Suppressor macrophage (primary cell): ENCODE measurements at places on chromosomes 2 and 18.

GRCh38 chr2:2806711-2807110 is 475.6 kb upstream of the MYT1L start:
- no peak for DNase-seq

DNA sequence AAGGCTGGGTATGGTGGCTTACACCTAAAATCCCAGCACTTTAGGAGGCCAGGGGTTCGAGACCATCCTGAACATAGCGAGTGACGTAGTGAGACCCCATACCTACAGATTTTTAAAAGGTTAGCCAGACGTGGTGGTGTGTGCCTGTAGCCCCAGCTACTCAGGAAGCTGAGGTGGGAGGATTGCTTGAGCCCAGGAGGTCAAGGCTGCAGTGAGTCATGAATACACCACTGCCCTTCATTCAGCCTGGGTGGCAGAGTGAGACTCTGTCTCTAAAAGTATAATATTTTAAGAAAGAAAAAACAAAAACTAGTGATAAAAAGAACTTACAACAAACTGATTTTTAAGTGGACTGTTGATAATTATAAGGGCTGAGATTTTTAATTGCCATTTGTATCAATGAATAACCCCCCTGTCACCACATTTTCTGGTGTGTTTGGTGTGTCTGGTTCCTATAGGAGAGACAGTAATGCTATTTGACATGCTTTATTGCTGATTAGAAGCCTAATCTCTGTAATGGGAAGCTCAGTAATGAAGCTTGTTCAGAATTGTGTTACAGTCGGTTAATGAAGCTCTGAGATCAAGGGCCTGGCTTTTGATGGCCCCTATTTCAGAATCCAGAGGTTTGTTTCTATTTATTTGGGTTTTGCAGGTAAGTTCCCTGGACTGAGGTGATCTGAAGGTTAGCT is 147.0 kb downstream of the NEDD4L start:
- DNase-seq = no peak

DNA sequence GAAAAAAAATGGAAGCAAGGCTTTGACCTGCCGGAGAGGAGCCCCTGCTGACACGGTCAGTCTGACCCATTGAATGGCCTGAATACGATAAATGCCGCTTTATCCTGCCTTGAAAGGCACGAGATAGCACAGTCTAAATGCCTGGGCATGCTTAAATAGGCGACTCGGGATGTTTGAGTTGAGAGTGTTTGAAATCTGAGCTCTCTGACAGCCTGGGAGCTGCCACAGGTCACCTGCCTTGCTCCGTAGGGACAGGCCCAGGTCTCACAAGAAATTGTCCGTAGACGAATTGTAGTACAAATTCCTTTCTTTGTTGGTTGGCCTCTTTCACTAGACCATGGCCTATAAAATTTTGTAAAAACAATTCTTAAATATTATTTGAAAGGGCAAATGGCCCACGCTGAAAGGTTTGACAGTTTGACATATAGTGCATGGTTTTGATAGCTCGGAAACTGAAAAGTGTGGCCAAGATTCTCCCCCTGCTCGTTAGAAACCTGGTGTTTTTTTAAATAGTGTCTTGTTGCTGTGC is 72.8 kb downstream of the MEIS1 start:
- no peak for DNase-seq

DNA sequence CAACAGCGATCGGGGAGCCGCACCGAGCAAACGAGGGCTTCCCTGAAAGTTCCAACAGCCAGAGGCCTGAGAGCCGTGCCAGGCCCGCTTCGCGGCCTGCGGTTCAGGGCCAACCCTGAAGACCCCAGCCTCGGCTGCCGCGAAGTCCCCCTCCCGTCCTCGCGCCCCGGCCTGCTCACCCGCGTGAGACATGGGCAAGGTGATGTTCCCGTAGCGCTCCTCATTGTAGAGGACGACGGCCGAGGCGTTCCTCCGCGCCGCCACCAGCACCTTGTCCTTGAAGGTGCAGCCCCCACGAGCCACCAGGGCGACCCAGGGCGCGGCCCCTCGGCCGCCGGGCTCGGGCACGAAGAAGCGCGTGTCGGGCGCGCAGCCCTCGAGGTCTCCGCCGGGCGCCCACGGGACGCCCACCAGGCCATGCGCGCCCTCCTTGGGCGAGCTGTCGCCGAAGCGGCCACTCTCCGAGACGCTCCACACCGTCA is 510 bp downstream of the RNF149 start:
- peak; percentile 60 for DNase-seq

DNA sequence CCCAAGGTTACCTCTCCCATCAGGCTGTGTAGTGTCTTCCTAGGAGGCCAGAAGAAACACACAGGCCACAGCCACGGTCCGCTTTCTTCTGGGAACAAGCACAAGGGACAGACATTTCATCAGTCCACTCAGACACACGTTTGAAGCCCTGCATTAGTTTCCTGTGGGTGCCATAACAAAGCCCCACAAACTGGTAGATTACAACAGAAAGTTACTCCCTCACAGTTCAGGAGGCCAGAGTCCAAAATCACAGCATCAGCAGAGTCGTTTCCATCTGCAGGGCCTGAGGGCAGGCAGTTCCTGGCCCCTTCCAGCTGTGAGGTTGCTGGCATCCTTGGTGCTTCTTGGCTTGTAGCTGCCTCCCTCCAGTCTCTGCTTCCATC is 8.8 kb upstream of the PRLH start:
- DNase-seq = no peak

- DNase-seq = no peak
Measured at GRCh38 chr18:42588786-42589185, 526.7 kb downstream of the RIT2 start.

DNA sequence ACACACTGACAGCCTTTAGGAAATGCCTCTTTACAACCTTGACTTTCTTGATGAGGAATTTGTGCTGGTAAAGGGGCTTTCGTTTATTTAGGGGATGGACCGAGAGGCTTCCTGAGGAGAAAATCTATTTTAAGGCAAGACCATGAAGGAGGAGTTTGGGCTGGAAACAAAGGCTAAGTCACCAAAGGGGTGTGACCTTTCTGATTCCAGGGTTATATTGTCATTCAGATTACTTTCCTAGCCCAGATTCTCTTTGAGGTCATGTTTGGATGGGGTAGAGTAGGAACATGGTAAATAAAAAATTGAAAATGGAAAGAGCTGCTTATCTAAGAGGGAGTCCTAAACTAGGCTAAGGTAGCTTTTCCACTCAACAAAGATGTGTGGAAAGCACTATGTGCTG is 77.1 kb upstream of the UGP2 start:
- DNase-seq = no peak

DNA sequence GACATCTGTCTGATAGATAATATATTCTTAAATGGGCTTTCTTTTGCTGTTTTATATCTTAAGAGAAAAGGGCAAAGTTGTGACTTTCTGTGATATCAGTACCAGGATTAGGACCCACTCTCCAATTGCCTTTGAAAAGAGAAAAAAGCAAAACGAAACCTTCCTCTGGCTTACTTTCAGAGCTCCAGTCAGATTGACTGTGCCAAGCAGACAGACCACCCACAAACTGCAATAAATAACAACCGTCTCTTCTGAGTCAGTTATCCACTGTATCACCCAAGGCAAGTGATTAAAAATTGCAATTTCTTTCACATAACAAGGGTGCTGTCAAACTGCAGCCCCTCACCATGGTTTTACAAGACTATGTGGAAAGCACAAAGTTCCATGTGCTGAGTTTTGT is 230.5 kb upstream of the SETBP1 start:
- no peak for DNase-seq

GRCh38 chr2:190254063-190254850 is 65.4 kb downstream of the HIBCH start:
- no peak for DNase-seq

DNA sequence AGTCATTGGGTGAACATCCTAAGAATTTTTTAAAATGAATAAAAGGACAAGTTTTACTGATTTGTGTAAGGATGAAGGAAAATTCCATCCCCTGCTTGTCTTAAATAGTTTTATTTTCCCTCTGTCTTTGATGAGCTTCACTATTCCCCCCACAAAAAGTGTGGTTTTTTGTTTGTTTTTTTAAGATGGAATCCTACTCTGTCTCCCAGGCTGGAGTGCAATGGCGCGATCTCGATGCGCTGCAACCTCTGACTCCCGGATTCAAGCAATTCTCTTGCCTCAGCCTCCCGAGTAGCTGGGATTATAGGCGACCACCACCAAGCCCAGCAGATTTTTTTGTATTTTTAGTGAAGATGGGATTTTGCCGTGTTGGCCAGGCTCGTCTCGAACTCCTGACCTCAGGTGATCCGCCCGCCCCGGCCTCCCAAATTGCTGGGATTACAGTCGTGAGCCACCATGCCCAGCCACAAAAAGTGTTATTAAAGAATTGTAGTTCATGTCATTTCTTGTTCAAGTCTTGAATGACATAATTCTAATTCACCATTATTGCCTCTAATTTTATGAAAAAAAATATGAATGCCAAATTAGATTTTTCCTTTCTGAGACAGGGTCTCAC is 91.7 kb downstream of the AGPS start:
- no peak for DNase-seq

DNA sequence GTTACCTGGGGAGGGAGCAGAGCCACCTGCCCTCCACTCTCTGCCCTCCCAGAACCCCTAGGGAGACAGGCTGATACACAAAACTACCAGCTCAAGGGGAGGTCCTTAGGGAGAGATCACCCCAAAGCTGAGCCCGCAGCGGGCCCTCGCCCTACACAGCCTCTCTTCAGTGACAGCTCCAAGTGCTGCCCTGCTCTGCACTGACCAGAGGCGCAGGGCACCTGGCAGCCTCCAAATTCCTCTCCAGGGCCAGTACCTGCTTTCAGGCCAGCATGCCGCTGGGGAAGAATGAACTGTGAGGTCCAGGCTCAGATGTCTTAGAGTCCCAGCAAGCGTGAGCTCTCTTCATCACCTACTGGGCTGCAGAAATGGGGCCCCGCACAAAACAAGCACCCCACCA is 11.3 kb upstream of the SH3BP4 start:
- no peak for DNase-seq

- DNase-seq = no peak
Measured at GRCh38 chr2:75432761-75433361, 127.9 kb downstream of the EVA1A start.

DNA sequence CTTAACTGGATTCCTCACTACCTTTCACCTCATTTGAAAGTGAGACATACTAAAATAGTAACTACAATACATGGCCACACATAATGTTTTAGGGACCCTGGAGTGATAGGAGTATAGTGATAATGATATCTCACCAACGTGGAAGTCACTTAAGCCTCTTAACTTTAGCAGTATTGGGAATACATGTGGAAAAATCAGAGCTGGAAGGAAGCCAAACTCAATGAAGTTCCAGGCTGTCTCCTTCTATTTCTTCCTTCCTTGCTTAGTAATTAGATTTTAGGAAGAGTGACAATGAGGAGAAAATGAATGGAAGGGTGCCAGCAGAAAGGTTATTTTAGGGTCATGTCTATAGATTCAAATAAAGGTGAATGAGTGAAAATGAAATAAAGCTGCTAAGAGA is 387.3 kb downstream of the PLCL1 start:
- DNase-seq = no peak

GRCh38 chr2:169302364-169302763 is 60.0 kb downstream of the LRP2 start:
- DNase-seq = no peak

- no peak for DNase-seq
Measured at GRCh38 chr18:2169656-2170055, 401.6 kb downstream of the METTL4 start.

GRCh38 chr2:231425811-231426703 is 30.5 kb downstream of the B3GNT7 start:
- no peak for DNase-seq

DNA sequence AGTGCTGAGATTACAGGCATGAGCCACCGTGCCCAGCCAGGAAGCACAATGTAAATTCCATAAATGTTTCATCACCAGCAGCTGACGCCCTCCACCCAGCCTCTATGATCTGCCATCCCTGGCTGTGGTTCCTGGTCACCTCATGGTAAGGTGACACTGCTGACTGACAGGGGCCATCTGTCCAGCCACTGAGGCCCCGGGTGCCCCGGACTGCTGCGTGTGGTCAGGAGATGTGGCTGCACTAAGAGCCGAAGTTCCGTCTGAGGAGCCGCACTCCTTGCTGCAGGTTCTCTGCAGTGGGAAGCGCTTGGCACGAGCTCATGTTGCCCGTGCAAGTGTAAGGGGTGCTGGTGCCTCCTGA is 10.9 kb downstream of the NTSR2 start:
- no peak for DNase-seq

GRCh38 chr18:45290364-45290763 is 324.9 kb upstream of the SLC14A2 start:
- DNase-seq = no peak

- DNase-seq = no peak
Measured at GRCh38 chr2:72112401-72112800, 35.3 kb downstream of the CYP26B1 start.

GRCh38 chr2:150404147-150404546 is 83.3 kb downstream of the RND3 start:
- no peak for DNase-seq

DNA sequence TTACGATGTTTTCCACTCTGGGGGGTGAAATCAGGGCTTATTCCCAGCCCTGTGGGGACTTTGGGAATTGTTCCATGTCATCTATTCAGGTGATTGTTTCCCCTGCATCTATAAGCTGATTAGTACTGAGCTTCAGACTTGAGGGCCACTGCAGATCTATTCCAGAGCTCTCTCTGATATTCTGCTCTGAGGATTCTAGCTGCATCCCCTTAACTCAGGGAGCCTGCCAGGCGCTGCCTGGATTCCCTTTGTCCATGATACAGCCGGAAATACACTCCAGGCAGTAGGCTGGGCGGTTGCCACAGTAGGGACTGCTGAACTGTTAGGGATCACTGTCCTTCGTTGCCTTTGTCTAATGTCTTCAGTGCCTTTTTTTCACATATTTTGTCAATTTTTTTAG is 31.3 kb downstream of the PTRHD1 start:
- DNase-seq = no peak

- no peak for DNase-seq
Measured at GRCh38 chr18:62407660-62408059, 82.5 kb downstream of the TNFRSF11A start.

DNA sequence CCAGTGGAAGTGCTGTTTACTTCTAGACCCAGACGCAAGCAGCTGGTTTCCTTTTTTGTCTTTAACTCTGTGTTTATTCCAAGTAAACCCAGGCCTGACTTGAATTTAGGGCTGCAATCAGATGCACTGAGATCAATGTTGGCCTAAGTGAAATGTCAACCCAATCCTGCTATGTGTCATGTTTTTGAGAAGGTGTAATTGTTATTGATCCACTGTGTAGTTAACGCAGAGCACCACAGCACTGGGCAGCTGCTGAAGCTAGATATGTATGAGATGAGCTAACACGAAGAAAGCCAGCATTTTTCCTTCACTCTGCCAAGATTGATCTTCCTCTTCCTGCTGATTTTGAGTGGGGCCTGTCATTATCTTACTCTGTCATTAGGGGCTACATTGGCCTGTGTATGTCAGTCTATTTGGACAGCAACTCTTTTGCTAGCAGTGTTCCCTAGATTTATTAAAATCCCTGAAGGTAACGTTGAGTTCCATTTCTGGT is 18.9 kb upstream of the DLX1 start:
- DNase-seq = no peak

GRCh38 chr2:133561045-133561852 is 7.0 kb downstream of the NCKAP5 start:
- peak; percentile 10 for DNase-seq

DNA sequence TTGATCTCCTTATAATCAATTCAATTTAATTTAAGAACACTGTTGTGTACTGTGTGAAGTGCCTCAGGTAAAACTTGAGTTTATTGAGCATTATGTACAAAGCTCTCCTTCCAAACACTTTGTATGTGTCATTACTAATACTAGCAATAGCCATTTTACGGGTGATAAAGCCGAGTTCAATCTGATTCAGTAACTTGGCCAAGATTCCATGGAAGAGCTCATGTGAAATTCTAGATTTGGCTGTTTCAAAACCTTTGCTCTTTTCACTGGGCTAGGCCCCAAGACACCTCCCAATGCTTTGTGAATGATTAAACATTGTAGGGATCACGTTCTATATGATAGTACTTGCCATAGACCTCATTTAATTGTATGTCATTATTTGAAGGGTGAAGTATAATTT is 8.9 kb upstream of the NFE2L2 start:
- DNase-seq = no peak
